ENCODE measurements at places on chromosomes 11 and 22. TPM values are rescaled to one million over a fixed set of nuclear protein-coding genes. Genes with fewer than 3 reads are reported as not detected.

GRCh38 chr22:46580940-46581537, 39.1 kb upstream of the GRAMD4 start:
- no peak for DNase-seq

GRCh38 chr22:33666279-33666960, 253.9 kb downstream of the LARGE1 start:
- DNase-seq, result no peak

DNA sequence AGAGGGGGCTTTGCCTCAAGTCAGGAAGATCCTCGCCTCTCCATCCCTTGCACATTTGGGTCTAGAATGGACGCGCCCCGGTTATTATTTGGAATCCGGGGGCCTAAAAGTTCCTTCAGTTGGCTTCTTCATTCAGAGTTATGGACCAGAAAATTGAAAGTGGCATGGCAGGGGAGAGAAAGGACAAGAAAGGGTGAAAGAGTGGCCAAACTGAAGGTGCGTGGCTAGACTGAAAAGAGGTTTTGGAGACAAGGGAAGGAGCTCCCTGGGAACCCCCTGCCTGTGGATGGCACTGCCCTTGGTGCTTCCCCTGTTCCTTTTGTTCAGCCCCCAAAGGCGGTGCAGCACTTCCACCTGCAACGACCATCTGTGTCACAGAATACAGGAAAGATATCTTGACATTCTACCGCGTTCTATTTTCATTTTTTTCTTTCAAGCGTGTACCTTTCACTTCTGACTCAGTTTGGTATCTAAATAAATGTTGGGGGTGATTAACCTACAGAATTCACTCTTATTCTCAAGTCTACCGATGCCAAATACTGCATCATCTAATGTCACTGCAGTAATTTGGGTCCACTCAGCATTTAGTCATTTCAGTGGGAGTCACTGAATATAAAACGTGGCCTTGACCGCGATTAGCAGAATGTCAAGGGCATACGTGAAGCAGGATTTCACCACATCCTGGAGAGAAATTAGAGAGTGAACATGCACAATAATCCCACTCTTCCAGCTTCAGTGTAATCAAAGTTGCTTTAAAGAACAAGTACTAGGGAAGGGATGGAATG, 88.1 kb upstream of the ARHGAP32 start:
- no peak for DNase-seq

Gene GTSE1
- 0.16 TPM for polyA plus RNA-seq

DNA sequence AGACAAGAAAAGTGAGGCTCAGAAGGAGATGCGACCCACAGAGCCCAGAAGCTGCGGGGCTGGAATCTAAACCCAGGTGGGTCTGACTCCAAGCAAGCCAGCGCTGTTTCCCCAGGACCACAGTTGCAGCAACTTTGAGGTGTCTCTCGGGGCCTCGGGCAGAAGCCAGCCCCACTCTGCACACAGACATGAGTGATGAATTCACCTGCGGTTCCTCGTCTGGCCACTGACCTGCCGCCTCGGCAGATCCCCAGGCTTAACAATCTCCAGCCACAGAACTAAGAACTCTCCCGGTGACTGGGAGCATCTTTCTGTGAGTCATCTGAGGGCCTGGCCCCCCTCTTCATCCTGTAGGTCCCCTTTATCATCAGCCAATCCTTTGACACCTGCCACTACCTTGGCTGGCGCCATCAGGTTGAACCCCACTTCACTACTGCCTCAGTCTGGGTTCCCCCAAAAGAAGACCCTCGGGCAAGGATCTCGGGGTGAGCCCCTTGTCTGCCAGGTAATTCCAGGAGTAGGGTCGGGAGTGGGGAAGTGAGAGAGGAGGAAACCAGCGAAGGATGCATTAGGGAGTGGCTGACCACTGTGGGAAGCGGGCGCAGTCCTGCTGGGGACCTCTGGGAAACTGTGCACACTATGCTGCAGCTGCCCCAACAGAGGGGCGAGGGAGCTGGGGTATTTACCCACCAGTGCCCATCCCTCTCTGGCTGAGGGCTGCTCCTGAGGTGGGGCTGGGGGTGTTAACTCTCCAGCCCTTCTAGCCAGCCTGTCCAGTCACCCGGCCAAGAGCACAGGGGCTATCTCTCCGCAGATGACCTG, 33.0 kb upstream of the MN1 start:
- DNase-seq, result no peak

Gene MAP6
- polyA plus RNA-seq, result 4.2 TPM

- DNase-seq, result no peak
Observed at GRCh38 chr11:96205460-96205809, 137.6 kb downstream of the MAML2 start.

Gene CHRM1
- polyA plus RNA-seq, result 0.19 TPM

Gene TRIM51
- polyA plus RNA-seq, result not detected

DNA sequence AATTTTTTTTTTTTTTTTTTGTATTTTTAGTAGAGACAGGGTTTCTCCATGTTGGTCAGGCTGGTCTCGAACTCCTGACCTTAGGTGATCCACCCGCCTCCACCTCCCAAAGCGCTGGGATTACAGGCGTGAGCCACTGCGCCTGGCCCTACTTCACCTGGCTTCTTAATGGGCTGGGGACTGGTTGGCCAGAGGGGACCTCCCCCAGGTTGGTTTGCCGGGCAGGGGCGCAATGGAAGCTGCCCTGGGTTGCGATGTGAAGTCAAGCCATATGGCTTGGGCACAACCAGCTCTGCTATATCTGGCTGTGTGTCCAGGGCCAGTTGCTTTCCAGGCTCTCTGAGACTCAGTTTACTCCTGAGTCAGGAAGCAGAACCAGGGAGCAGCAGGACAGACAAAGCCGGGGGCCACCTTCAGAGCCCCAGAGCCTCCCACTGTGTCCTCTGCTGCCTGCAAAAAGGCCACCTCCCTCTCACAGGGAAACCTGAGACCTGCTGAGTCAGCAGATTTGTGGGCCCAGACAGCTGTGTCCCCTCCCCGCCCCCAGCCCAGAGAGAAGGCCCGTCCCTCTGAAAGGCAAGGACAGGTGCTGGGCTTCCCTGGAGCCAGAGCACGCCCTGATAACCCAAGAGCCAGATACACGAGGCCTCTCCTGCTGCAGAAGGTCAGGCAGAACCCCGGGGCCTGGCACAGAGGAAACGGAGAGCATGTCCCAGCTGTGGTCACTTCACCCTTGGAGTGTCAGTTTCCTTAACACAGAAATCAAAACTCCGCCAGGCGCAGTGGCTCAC, 29.2 kb upstream of the DAGLA start:
- DNase-seq, result peak; percentile 58

- DNase-seq, result no peak
Observed at GRCh38 chr11:128763224-128763623, 69.4 kb downstream of the FLI1 start.

DNA sequence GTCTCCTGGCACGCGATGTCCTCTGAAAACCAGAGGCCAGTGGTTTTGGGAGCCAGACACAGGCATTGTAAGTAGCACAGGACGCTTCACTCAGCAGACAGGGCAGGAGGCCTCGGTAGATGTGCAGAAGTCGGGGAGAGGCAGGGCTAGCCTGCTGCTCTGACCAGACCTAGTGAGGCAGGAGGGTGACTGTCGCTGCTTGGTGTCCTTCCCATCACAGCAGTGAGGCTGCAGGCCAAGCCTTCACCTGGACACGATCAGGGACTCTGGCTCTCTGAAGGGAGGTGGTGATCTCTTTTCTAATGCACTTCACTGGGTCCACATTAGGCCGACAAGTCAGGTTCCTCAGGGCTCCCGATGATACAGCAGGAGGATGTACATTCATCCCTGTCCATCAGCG, 583.7 kb downstream of the NTM start:
- DNase-seq, result no peak

DNA sequence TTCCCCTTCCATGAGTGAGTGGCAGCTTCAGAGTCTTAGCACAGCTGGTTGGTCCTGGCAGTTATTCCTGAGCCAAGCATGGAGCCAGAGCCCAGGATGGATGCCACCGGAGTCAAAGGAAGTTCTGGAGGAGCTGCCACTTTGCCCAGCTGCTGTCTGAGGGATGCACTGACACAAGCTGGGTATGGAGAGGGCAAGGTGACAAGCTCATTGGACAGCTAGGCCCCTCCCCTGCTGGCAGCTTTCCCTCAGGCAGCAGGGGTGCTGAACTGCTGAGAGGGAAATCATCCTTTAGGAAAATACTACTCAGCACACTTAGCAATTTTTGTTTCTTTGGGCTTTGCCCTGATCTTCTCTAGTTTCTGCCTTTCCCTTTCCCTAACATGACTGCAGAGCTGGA, 99.3 kb upstream of the SESN3 start:
- DNase-seq, result no peak

DNA sequence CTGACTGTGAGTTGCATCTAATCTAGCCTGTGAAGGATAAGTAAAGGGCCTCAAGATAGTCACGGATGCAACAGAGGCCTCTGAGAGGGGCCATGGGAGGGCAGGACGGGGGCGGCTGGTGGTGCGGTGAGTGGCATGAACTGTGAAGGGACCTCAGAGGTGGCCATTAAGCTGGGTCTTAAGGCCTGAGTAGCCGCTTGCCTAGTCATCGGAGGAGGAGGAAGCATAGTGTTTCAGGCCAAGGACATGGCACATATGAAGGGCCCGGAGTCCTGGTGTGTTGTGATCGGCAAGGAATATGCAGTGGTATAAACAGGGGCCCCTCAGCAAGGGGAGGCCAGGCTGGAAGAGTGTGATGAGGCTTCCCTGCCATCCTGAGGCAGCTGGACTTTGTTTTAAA, 51.8 kb downstream of the TRIOBP start:
- DNase-seq, result no peak

Data from pancreas (tissue), 10 donors.